ENCODE measurements at places on chromosomes 13 and 19.
A peak's percentile ranks its signal among the peaks of the same experiment; 100 is the strongest.

- DNase-seq = peak; percentile 22
Measured at GRCh38 chr13:77811381-77811780, 107.2 kb downstream of the EDNRB start.

- DNase-seq = no peak
Measured at GRCh38 chr19:54388802-54389139, 24.0 kb upstream of the LAIR1 start.

DNA sequence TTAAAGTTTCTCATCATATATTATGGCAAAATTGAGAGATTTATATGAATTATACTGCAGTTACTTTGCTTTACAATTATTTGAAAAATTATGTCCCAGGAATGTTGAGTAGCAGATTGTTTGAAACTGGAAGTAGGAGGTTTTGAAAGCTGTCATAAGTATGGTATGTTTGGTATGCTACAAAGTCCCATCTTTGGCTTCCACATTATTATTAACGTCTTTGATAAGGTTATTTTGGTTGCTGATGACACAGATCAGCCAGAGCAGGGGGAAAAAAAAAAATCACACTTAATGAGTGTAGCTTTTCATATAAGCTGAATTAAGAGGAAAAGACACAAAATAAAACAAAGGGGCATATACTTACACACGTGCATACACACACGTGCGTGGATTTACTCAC is 130.1 kb downstream of the SLITRK1 start:
- no peak for DNase-seq

GRCh38 chr19:54355675-54356074 is 9.1 kb downstream of the LAIR1 start:
- DNase-seq = no peak

DNA sequence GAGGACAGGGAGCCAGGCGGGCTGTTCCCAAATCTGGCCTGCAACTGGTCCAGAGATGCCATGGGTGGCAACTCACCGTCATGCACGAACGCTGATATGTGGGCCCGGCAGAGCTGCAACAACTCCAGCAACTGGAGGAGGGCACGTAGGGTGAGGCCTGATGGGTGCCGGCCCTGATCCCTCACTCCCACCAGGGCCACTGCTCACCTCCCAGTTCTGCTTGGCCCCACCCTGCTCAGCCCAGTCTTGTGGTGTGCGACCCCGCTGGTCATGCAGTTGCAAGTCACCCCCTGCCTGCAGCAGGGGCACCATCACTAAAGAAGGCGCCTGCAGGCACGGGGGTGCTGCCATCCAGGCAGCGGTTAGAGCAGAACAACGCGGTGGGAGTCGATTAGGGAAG is 16.9 kb downstream of the ARHGAP33 start:
- no peak for DNase-seq

DNA sequence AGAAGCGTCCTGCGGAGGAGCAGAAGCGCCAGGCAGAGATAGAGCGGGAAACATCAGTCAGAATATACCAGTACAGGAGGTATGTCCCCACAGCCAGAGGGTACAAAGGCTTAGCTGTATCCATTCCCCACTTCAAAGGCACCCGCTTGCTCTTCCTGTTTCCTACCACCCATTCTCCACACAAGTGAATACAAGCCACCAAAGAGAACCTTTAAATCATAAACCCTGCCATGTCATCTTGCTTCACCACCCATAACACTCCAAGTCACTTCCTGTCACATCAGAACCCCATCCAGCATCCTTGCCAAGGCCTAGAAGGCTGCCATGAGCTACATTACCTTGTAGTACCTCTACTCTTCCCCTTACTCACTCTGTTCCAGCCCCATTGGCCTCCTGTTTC is 205.8 kb downstream of the LMO7 start:
- DNase-seq = no peak

GRCh38 chr19:56252699-56253422 is 19.7 kb upstream of the EDDM13 start:
- peak; percentile 94 for DNase-seq

- no peak for DNase-seq
Measured at GRCh38 chr13:98523455-98524102, 53.3 kb downstream of the STK24 start.

DNA sequence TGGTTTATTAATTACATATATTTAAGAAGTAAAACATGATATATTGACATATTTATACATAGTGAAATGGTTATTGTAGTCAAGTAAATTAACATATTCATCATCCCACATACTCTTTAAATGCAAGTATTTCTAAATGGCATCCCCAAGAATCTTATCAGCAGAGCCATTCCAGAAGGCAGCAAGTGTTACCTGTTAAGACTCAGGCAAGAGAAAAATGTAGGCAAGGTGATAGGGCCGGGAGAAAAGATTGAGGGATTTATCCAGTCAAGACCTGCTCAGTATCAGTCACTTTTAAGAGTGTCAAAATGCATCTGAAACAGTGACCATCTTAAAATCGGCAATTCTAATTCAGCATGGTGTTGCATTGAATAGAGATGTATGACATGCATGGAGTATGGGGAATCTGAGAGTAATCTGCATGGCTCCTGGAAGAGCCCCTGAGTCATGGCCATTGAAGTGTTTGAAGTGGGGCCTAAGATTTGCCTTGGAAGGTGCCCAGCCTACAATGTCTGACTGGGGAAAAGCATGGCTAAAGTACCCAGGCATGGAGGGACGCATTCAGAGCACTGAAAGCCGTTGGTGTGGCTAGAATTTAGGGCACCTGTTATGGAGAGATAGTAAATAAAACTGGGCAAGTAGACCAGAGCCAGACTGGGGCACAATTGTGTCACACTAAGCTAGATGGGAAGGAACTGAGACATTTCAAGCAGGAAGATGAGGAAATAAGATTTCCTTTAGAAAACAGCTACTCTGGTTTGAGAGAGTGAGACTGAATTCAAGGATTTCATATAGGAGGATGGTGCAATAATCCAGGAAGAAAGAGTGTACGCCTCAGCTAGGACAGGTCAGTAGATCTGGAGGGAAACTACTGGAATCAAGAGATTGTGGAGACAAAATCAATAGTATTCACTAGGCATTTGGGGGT is 25.0 kb upstream of the C1QTNF9B start:
- no peak for DNase-seq
